ENCODE measurements at places on chromosomes 4 and X.
A peak's percentile ranks its signal among the peaks of the same experiment; 100 is the strongest.

GRCh38 chr4:6474053-6474568, 1.7 kb upstream of the PPP2R2C start:
- no peak for DNase-seq

GRCh38 chr4:185997296-185997695, 71.7 kb upstream of the TLR3 start:
- DNase-seq, result no peak

DNA sequence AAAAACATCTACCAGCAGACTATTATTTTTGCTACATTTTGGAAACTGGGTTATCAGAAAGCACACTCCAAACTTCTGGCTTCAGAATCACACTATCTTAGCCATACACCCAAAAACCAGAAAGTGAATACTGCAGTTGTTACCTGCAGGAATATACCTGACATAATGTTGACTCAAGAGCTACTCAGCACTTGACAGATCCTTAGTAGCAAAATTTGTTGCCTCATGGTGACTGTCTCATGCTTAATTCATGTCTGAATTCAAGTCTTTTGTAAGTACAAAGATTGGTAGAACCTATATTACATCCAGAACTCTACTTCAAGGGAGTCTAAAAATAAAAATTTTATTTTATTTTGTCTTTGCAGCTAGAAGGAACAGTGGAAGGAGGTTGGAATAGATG, 140.2 kb upstream of the GYPA start:
- DNase-seq, result no peak

DNA sequence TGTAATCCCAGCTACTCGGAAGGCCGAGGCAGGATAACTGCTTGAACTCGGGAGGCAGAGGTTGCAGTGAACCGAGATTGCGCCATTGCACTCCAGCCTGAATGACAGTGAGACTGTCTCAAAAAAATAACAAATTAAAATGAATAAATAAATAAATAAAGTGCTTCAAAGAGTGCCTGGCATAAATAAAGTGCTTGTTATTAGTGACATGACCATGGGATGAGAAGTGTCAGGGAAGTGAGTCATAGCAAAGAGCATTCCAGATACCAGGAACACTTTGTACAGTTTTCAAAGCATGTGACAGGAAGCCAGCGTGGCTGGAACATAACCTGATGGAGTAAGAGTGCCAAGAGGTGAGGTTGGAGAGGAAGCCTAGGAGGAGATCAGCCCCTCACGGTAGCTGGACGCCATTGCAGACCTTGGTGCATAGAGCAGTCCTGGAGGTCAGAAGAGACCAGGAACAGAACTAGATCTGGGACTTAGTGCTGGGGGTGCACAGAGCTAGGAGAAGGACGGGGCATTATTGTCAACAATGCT, 6.0 kb upstream of the WDR13 start:
- DNase-seq, result no peak

GRCh38 chrX:79325263-79325958, 41.7 kb downstream of the ITM2A start:
- DNase-seq, result peak; percentile 10

- no peak for DNase-seq
Observed at GRCh38 chr4:4200624-4201023, 26.1 kb downstream of the OTOP1 start.
